ENCODE measurements at places on chromosomes 5 and 9.
A peak's percentile ranks its signal among the peaks of the same experiment; 100 is the strongest.

DNA sequence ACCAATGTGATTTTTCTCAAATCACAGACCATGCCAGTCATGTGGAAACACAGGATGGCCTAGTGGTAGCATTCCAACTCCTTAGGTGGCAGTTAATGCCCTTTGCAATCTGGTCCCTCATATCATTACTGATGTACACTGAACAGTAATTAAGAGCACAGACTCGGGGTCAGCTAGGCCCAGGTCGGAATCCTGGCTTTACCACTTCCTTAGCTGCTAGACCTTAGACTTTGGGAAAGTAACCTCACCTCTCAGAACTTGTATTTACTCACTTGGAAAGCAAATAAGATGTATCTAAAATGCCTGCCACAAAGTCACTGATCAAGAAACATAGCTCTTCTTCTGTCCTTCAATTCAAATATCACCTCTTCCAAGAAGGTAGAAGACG, 112.8 kb downstream of the MAPKAP1 start:
- no peak for DNase-seq

DNA sequence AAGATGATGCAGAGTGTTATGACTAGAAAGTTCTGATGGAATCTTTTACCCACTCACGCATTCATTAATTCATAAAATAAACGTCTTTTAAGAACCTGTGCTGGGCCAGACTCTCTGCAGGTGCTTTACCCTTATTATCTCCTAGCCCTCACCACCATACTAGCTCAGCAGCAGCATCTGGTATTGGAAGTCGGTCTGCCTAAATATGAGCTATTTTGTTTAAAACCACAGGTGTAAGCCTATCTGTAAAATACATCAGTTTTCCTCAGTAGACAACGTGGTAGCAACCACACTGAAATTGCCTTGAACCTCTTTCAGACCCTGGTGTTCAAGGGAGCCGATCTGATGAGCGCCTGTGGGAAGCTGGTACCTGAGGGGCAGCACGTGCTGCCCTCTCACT, 69.4 kb downstream of the PPIC start:
- DNase-seq, result no peak

GRCh38 chr9:120619751-120620655, 40.0 kb upstream of the CDK5RAP2 start:
- DNase-seq, result peak; percentile 77

DNA sequence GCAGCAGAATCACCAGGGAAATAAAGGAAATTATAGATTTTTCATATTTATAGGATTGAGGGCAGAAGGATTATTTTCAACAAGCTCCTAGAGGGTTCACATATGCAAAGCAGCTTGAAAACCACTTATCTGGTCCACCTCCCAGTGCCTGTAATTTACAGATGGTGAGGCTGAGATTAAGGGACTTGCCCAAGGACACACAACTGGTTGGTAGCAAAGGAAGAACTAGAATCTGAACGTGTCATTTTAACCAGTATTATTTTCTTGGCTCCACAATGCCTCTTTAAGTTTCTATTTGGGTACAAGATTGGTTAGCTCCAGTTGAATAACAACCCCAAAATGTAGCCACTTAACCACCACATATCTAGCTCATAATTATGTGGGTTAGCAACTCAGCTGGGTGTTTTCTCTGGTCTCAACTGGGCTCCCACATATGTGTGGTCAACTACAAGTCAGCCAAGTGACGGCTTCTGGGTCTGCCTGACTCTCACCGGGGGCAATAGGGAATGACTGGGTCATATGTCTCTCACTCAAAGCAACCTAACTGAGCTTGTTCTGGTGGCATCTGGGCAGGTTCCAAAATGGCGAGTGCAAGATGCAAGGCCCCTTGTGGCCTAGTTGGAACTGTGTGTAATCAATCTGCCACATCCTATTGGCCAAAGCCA, 127.7 kb downstream of the ZDHHC21 start:
- DNase-seq, result no peak

GRCh38 chr9:128892221-128892921, 10.4 kb downstream of the LRRC8A start:
- DNase-seq, result no peak

- no peak for DNase-seq
Observed at GRCh38 chr5:6556089-6556801, 76.6 kb downstream of the NSUN2 start.

- peak; percentile 51 for DNase-seq
Observed at GRCh38 chr9:130897848-130898551, 1.4 kb upstream of the QRFP start.

GRCh38 chr9:24382566-24382965, 163.1 kb downstream of the IZUMO3 start:
- no peak for DNase-seq

DNA sequence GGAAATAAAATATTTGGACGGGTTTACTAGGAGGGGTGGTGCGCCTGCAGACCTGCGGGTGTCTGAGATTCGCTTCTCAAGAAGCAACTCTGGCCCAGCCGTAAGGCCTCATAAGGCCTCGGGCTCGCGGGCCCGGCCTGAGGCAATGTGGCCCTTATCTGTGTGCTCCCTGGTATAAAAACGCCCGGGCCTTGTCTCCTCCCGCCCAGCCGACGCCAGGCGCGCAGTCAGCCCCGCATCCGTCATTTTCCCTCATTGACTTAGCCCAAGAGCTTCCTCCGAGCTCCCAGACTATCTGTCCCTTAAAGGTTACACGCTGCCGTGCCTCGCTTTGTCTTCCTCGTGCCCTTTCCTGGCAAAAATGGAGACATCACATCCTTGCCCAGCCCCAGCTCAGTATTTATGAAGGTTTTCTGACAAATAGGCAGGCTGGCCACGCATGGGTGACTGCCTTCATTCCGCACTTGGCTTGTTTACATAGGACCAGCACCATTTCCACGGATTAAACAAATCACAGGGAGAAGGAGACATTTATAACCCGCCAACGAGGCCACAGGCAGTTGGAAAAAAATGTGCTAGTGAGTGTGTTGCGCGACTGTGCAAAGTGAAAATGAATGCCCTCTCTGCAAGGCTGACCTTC, 74.5 kb upstream of the TBCA start:
- DNase-seq, result no peak

DNA sequence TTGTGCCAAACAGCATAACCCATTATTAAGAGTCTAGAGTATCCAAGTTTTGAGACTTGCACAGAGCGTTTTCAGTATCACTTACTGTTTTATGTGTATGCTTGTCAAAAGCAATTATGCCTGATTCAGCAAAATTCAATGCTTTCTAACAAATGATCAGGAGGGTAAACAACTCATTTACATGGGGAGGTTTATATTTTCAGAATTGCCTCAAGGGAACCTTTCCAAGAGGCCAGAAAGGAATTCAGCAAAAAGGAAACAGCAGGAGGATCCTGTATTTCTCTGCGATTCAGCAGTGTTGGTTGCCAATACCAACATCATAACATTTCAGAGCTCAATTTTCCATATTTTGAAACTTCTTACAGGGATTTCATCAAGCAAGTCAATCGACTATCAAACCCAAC, 69.3 kb upstream of the DAB2 start:
- DNase-seq, result no peak

DNA sequence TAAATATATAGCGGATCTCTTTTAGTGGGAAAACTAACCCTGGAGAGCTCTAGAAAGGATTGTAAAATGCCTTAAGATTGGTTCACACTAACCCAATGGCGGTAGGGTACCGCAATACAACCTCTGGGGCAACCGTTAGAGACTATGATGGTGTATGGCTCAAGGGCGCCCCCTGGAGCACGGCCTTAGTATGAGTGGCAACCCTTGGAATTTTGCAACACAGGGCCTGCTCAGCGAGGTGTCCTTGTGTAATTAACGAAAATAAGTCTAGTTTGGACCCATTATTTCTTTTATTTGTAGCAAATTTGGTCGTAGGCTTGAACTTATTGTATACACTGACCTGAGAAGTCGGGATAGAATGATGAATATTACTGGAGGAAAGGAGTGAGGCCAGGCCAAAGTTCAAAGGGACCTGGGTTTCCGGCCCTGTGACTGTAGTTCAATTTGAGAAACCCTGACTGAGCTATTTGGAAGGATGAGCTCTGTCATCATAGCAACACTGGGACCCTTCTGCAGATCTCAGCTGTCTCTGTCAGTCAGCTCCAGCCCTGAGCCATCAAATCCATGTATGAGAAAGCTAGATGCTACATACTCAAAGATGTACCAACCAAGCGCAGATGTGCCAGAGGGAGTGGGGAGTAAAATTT, 54.8 kb downstream of the CAMK4 start:
- peak; percentile 69 for DNase-seq

GRCh38 chr5:118354797-118355196, 633.5 kb downstream of the DTWD2 start:
- no peak for DNase-seq

- DNase-seq, result no peak
Observed at GRCh38 chr5:35354751-35355150, 124.5 kb upstream of the PRLR start.

- no peak for DNase-seq
Observed at GRCh38 chr5:72692651-72693442, 123.6 kb upstream of the TNPO1 start.

DNA sequence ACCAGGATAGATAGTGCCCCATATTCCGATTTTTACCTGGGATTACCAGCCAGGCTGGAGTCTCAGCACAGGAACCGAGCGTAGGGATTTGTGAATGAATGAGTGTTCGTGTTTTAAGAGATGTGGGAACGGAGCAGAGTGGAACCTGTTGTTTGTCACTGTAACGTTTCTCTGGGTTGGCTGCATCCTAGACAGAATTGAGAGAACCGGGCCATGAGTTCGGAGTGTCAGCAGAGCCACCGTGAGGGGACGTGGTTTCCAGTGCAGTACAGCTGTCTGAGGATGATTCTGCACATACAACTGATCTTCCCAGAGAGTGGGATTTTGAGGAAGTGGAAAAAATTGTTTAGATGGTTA, 1.2 kb downstream of the PDE8B start:
- DNase-seq, result no peak

GRCh38 chr5:132887283-132887682, 13.8 kb downstream of the LEAP2 start:
- DNase-seq, result no peak

- DNase-seq, result peak; percentile 78
Observed at GRCh38 chr5:150035139-150035895, 34.8 kb downstream of the HMGXB3 start.
